ENCODE measurements at places on chromosomes 2 and 18.

- no peak for DNase-seq
Observed at GRCh38 chr2:225041851-225042799, at the start of gene DOCK10. DOCK10 (minus strand) TSS chr2:225042468; CDS start chr2:225042374, 94 bp downstream.

GRCh38 chr2:69059731-69060290 is 46.8 kb downstream of the ANTXR1 start:
- no peak for DNase-seq

- no peak for DNase-seq
Observed at GRCh38 chr18:72283148-72283925, 260.8 kb downstream of the CBLN2 start.

- no peak for DNase-seq
Observed at GRCh38 chr2:51673628-51674027, 641.7 kb upstream of the NRXN1 start.

All from NCI-H1048 (cell line).